Stimulated activated CD4-positive, alpha-beta T cell treated with anti-CD3 and anti-CD28 coated beads, Interleukin-1b, Interleukin-23, amount 100 ng/mL, for 1 hour (primary cell): ENCODE measurements at places on chromosomes 7 and 10.

GRCh38 chr7:36860681-36861080 lies 136.4 kb upstream of the AOAH start:
- no peak for DNase-seq

DNA sequence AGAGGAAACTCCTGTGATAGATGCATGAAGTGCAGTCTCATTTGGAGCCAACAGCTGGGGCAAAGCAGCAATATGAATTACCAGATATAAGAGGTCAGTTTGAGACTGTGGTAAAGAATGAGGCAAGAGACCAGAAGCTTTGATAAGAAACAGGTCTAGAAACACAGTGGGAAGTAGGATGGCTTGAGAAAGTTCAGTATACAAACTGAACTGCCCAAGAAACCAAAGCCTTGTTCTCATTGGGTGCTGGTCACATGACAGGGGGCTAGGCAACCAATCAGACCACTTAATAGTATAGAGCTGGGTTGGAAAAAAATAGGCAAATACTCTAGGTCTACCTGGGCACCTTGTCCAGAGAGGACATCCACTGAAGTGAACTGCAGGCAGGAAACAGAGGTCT lies 46.2 kb upstream of the PLCE1 start:
- DNase-seq: no peak

- no peak for DNase-seq
These were observed 178.3 kb downstream of the DYNC1I1 start for GRCh38 chr7:95950698-95951097.

DNA sequence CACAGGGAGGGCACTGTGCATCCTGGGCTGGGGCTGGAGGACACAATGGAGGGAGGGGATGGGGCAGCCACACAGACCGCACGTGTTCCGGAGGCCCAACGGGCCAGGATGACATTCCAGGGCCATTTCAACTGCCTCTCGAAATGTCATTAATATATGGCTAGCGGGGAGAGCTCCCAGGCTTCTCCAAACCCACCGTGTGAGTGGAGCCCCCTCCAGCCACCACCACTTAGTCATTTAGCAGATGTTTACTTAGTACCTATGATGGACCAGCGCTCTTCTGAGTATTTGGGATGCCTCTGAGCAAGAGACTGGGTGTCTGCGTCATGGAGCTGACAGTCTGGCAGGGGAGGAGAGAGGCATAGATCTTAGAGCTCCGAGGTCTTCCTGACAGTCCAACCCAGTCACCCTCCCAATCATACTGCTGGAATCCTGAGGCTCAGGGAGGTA lies 107.3 kb downstream of the ZMIZ1 start:
- DNase-seq: no peak

DNA sequence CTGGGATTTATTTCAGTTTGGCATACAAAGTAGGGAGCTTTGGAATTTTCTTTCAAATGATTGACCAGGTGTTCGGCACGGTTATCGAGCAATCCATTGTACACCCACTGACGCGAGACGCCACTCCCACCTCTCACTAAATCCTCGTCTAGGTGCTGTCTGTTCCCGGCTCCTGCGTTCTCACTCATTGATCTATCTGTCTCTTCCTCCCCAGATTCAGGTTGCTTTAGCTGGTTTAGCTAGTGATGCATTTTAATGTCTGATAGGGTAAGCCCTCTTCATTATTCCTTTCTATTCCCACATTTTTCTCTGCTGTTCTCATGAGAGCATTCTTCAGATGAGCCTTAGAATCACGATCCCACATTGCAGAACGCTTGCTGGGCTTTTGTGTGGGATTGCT lies 91.7 kb downstream of the ELFN1 start:
- no peak for DNase-seq

GRCh38 chr7:27164367-27165088 lies 809 bp downstream of the HOXA9 start:
- no peak for DNase-seq

DNA sequence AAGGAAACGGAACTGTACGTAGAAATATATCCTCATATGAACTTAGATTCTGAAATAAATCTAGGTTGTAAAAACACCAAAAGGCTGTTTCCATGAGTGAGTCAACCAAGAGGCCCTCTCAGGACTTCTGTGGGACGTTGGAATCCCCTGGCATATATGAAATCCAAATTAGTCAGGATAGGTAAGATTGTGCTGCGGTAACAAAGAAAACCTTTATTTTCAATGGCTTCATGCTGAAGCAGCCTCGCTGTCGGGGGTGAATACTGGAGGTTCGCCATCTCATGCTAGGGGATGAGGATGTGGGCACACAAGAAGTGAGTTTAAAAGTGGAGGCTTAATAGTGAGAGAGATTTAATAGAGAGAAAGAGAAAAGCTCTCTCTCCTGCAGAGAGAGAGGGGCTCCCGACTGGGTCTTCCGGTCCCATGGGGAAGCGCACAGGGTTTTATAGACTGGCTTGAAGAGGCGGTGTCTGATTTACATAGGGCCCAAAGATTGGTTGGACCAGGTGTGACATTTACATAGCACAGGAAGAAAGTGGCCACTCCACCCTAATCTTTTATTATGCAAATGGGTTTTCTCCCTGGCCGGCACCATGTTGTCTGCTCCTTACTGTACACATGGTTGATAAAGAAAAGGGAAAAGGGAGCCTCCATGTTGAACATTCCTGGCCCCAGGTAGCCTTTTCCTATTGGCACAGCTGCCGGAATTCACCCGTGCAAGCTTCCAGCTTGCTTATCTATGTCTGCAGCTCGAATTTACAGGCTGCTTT lies 52.3 kb upstream of the SEPHS1 start:
- DNase-seq: no peak

- DNase-seq: no peak
These were observed 9.7 kb downstream of the SUN1 start for GRCh38 chr7:841943-842342.

- no peak for DNase-seq
These were observed 208.6 kb downstream of the ADAM12 start for GRCh38 chr10:126179637-126180036.

GRCh38 chr10:114206902-114207301 lies 27.7 kb downstream of the TDRD1 start:
- DNase-seq: no peak

- DNase-seq: no peak
These were observed 66.8 kb downstream of the LRMDA start for GRCh38 chr10:75497997-75498883.

- DNase-seq: no peak
These were observed 90.5 kb downstream of the PLXNA4 start for GRCh38 chr7:132485600-132486273.

DNA sequence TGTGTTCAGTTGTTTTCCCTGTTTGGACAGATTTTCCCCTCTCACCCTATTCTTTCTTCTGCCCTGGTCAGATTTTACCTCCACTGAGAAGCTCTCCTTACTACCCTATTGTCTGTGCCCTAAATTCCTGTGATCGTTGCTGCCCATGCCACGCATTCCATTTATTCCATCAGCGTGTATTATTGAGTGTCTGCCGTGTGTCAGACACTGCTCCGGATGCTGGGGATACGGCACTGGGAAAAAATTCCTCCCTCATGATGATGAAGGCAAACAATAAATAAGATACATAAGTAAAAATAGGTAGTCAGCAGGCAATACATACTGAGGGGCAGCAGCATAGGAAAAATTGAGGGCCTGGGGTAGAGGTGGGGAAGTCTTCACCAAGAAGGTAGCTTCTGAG lies 86.8 kb downstream of the FANK1 start:
- DNase-seq: no peak

GRCh38 chr7:135224027-135224426 lies 9.6 kb upstream of the STRA8 start:
- DNase-seq: no peak

DNA sequence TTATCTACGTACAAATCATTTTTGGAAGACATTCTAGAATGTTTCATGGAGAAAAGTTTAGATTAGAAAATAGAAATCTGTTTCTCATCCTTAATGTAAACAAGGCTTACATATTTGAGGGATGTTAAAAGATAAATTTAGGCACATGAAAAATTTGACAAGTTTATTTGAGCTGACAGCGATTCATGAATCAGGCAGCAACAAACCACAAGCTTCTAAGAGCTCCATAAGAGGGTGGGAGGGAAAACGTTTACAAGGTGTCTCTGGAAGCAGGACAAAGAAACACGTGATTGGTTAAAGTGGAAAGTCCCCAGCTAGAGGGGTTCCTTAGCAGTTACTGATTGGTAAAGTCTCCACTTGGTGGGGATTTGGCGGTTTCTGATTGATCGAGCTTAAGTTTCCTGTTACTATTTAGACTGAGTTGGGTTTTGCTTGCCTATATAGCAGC lies 228.9 kb upstream of the PITRM1 start:
- no peak for DNase-seq

- DNase-seq: no peak
These were observed 33.5 kb downstream of the PROSER2 start for GRCh38 chr10:11856678-11857077.

- DNase-seq: no peak
These were observed 15.4 kb downstream of the MXI1 start for GRCh38 chr10:110222641-110223297.

GRCh38 chr7:67896721-67897120 lies 900.1 kb downstream of the TYW1 start:
- no peak for DNase-seq

DNA sequence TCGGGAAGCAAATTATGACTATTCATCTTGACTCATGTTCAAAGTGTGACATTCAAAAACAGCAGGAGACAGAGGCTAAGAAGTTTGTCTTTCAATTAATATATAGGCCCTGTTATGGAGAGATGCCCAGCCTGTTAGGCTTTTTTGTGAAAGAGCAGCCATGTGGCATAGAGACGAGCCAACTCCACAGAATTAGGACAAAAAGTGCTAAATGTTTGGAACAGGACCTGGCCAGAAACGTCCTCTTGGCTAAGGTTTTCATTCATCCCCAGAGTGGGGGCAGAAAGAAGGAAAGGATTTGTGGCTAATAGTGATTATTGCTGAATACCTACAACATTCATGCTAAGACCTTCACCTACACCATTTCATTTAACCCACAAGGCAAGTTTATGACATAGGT lies 324.7 kb upstream of the NPVF start:
- DNase-seq: no peak

- DNase-seq: no peak
These were observed 404.1 kb upstream of the LRGUK start for GRCh38 chr7:133723044-133723443.

- no peak for DNase-seq
These were observed 3.9 kb downstream of the HIP1 start for GRCh38 chr7:75734586-75735458.

DNA sequence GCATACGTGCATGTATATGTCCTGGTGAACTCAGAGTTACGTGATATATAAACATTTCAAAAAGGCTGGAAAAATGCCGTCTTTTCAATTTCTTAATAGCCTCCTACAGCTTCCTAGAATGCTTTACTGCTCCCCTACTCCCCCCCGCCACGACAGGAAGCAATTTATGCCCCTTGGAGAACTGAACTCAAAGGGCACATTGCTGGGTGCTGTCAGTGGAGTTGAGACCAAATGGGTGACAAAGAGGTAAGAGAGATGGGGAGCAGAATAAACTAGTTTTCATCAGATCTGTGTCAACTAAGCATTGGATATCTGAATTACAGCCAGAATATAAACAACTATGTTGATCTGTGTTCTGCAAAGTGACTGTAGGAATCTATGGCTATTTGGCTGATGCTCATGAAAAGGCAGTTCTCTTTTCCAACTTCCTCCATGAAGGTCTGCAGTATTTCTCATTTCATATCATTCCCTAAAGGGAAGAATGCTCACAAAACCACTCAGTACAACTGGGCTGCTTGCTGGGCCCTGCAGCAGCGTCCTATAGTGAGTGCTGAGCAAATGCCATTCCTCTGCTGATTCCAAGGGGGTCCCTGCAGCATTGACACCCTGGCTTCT lies 171.3 kb upstream of the HPS1 start:
- DNase-seq: no peak
